Stimulated activated CD8-positive, alpha-beta memory T cell treated with anti-CD3 and anti-CD28 coated beads, Interleukin-7, amount 100 ng/mL, for 1 hour (primary cell): ENCODE measurements at places on chromosomes 4 and X.

GRCh38 chrX:132088864-132089263 lies 39.0 kb downstream of the FRMD7 start:
- DNase-seq, result no peak

DNA sequence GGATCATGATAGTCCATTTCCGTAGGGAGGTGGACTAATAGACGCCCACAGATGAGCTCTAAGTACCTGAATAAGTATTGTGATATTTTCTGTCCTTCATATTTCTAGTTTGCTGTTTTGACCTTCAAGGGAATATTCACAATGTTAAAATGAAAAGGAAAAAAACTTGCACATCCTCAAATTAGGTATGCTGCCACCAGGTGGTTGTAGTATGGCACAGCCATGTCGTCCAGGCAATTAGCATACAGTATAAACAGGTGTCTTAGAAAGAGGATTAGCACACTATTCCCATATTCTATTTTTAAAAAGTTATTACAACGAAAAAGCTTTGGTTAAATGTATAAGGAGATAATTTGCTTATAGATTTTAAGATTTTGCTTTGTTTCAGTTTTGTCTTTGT lies 802.0 kb downstream of the RPA4 start:
- DNase-seq, result no peak

- DNase-seq, result no peak
Observed at GRCh38 chr4:2792711-2793585, at the start of gene SH3BP2. SH3BP2 (plus strand) TSS chr4:2793085; CDS start chr4:2820618, 27,533 bp downstream.

DNA sequence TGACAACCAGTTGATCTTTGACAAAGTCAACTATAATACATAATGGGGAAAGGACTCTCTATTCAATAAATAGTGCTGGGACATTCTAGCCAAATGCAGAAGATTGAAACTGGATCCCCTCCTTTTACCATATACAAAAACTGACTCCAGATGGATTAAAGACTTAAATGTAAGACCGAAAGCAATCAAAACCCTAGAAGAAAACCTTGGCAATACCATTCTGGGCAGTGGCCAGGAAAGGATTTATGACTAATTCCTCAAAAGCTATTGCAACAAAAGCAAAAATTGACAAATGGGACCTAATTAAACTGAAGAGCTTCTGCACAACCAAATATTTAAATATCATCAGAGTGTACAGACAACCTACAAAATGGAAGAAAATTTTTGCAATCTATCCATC lies 185.1 kb downstream of the NPNT start:
- DNase-seq, result no peak

DNA sequence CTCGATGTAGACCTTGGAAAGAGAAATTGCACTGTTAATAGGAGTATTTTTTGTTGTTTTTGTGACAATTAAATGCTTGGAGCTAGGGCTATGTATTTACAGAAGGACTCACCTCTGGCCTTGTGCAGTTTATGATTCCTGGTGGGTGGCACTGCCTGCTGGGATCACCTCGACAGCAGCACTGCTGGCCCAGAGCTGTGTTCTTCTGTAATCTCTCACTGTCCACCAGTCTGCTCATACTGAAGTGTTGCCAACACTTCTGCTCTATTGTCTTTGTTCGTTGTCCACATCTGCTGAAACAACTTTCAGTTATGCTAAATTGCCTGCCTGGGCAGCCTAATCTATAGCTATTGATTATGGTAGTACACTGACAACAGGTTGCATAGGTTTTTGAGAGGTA lies 194.4 kb upstream of the ANK2 start:
- DNase-seq, result no peak

GRCh38 chr4:181525634-181526033 lies 717.6 kb upstream of the TENM3 start:
- no peak for DNase-seq

DNA sequence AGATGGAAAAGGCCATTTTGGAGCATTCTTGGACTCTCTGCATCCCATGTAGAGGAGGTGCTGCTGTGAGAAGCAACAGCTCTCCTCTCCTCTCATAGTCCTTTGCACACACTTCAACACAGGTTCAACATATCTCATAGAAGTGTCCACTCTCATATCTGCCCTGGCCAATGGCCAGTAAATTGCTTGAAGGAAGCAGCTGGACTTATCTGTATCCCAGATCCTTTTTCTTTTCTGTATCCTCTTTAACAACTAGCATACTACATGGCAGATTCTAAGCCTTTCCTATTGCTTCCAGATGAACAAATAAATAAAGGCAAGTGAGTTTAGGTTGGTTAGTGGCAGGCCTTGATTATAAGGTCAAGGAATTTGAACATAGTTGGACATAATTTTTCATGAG lies 122.0 kb downstream of the HS6ST2 start:
- no peak for DNase-seq

DNA sequence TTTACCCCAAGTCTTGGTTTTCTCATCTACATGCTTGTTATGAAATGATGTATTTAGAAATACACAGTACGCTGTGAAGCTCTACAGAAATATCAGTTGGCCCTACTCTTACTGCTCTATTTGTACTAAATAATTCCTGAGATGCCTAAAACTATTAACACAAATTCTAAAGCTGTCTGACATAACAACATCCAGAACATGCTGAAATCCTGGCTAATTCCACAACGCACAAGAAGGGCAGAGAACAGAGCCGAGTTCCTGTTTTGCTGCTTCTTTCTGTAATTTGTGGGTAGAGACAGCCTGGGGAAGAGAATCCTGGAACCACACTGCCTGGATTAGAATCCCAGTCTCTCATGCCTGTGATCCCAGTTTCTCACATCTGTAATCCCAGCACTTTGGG lies 59.0 kb downstream of the ZNF827 start:
- DNase-seq, result no peak

DNA sequence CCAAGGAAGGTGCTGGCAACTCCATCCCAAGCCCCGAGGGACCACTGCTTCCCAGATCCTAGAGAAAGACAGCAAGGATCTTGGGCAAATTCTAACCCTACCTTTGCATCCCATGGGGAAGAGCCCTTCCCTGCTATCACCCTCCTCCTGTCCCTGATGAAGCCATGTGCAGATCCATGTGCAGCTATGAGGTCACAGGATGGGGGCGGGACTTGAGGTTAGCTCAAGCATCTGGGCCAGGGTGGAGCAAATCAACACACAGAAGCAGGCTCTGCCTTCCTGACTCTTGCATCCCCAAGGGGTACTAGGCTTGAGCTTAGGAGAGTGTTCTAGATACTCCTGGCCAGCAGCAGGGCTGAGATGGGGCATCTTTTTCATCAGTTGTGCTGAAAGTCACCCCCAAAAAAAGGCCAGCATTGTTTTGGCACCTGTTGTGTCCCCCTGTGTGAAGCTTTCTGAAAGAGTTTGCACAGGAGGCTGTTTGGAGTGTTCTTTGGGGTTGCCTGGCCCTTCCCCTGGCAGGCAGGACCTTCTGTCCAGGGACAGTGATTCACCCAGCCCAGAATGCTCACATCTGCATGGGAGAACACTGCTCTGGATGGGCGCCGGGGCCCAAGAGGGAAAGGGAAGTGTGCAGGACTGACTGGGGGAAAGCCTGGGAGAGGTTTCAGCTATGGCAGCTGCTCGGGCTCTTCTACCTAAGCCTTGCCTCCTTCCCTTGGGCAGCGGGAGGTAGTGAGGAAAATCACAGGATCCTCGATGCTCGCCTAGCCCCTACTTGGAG lies 50.8 kb downstream of the PRPS1 start:
- no peak for DNase-seq

- no peak for DNase-seq
Observed at GRCh38 chr4:174681723-174682300, 147.2 kb downstream of the GLRA3 start.

DNA sequence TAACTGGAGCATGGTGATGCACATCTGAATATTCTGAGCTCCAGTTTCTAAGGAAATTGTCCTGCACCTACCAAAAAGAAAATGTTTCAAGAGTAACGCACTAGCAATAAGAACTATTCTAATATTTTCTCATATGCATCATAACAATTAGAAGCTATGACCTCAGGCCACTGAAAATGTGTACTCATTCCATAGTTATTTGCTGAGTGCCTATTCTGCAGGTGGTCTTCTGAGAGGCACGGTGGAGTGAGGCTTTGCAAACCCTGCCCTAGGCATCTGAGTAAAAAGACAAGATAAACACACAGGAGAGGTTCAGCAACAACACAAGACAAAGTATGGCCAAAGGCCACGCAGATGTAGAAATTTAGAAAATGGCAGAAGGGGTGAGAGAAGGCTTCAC lies 23.7 kb downstream of the SLC10A6 start:
- no peak for DNase-seq
